ENCODE measurements at places on chromosomes 5 and 9.

DNA sequence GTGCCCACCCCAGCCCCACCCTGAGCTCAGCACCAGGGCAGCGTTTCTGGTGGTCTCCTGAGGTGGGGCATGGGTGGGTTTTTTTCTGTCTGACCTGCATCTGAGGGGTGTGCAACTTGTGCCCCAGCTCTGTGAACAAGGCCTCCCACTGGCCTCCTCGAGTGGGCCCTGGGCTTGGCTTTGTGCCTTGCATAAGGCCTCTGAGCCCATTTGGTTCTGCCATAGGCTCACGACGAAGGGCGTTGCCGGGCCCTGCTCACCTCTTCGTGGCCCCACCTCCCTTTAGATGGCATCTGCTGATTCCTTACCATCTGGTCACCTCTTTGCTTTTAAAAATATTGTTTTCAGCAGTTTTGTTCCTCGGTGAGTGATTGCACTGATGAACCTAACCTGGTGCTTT, 127.1 kb upstream of the COL5A1 start:
- DNase-seq: no peak

GRCh38 chr9:93450945-93451815, at the start of gene FAM120A:
FAM120A (plus strand) TSS chr9:93451685; CDS start chr9:93451916, 231 bp downstream.
- no peak for DNase-seq

GRCh38 chr5:10712574-10713366, 48.3 kb downstream of the DAP start:
- no peak for DNase-seq

DNA sequence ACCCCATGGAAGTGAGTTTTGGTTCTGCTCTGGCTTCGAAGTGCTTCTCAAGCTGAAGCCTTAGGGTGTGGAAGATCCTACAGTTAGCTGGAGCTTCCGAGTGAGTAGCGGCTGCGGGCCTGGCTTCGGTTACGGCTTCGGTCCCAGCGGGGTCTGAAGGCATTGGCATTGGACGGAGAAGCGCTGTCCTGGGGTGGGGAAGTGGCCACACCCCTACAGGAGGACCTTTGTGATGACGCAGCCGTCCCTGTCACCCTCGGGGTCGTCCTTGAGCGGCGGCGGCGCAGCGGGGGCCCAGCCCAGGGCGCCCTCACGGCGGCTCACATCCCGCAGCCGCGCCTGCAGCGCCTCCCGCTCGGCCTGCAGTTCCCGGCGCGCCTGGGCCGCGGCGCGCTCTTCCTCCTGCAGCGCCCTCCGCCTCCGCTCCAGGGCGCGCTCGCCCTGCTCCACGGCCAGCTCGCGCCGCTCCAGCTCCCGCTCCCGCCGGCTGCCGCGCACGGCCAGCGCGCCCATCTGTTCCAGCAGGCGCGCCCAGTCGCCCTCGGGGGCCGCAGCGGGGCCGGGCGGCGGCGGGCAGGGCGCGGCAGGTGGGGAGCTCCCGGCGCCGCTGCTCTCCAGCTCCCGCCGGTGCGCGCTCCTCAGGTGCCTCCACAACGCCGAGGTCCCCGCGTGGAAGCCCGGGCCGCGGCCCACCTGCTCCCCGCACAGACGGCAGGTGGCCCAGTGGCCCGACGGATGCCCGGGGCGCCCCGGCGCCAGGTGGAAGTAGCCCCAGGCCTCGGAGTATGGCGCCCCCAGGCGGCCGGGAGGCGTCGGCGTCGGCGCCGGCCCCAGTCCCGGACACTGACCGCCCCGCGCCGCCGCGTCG, 9.9 kb downstream of the ZBED3 start:
- no peak for DNase-seq

- DNase-seq: no peak
These were observed 147.9 kb upstream of the VCAN start for GRCh38 chr5:83323557-83324180.

DNA sequence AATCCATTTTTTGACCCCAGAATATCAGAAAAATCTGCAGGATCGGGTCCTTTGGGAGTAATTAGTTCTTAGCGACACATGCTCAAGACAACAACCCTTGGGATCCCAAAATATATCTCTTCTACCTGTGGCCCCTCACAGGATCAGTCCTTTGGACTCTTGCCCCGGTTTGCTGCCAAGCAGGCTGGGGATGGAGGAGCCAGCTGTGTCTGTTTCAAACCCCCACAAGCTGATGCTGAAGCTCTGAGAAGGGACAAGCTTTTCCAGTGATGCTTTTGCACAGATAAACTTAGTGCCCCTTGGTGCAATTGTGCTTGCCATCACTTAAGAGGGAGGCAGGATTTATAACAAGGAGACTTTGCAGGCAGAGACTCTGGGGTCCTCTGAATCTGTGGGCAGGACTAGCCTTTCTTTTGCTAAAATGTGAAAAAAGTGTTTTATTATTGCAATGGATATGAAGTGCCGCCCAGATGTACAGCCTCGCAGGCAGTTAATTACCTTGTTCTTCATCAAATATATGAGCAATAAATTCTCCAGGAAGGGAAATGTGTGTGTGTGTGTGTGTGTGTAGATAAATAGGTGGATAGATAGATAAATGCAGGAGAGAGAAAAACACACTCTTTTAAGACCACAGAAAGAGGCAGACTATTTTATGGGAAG, 9.6 kb upstream of the LHX2 start:
- DNase-seq: no peak

DNA sequence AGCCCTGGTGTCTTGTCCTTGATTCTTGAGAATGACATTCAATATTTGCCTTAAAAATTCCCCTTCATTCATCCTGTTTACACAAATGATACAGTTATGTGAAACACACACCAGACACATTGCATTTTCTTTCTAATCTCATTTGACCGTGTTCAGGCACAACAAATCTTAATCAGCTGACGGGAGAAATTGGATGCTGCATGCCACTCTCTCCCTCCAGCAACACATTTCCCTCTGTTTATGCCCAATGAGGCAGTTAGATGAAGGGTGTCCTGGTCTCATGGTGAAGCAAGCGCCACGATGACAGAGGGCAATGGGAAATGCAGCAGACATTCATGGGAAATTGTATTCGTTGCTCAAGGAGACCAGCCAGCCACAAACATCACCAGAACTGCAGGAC, 3.2 kb upstream of the FGF1 start:
- no peak for DNase-seq

Data from vagina (tissue), 2 donors.